ENCODE measurements at places on chromosomes 7 and 10.

GRCh38 chr10:110840923-110841428 lies 30.8 kb upstream of the PDCD4 start:
- no peak for DNase-seq

DNA sequence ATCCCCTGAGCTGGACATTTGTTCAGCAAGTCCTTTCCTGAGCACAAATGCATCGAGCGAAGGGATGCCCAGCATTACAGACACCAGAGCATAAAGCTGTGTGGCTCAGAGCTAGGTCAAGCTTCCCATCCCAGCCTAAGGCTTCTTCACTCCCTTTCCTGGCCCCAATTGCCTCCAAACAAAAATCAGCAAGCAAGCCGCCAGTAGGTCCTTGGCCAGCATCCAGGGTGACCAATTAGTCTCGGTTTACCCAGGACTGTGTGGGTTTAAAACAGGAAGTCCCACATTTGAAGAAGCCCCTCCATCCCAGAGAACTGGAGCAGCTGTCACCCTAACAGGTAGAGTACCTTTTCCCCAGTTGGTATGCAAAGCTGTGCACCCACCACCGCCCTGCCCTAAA lies 51.2 kb downstream of the PRKAG2 start:
- no peak for DNase-seq

DNA sequence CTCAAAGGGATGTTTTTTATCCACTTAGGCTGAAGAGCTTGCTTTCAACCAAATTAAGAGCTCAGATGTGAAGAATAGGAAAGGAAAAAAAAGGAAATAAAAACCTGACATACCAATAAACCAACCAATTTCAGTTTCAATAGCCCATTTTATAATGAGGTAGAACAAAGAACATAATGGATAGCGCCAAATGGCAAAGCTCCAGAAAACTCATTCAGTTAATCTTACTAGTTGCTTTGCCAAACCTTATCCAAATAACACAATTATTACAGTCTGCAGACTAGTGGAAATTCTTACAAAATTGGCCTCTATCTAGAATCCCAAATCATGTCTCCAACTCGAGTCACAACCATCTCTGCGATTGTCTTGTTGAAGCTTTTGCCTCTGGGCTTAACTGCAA lies 337.0 kb downstream of the CRPPA start:
- DNase-seq: no peak

- DNase-seq: no peak
Measured at GRCh38 chr10:22315455-22316285, 518 bp upstream of the COMMD3 start.

DNA sequence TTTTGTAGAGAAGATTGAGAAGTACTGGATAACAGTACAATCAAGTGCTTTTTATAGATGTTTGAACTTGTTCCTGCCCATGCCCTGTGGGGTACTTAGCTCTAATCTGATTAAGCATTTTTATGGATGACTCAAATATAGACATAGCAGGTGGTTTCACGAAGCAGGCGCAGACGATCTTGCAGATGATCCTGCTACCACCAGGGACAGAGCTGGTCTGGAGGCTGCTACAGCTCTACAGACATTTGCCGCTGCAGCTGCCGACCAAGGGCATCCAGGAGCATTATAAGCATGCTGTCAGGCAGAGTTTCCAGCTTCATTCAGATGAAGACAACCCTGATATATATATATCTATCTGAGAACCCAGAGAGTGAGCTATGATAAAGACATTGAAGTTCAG lies 650.4 kb downstream of the NXPH1 start:
- no peak for DNase-seq

DNA sequence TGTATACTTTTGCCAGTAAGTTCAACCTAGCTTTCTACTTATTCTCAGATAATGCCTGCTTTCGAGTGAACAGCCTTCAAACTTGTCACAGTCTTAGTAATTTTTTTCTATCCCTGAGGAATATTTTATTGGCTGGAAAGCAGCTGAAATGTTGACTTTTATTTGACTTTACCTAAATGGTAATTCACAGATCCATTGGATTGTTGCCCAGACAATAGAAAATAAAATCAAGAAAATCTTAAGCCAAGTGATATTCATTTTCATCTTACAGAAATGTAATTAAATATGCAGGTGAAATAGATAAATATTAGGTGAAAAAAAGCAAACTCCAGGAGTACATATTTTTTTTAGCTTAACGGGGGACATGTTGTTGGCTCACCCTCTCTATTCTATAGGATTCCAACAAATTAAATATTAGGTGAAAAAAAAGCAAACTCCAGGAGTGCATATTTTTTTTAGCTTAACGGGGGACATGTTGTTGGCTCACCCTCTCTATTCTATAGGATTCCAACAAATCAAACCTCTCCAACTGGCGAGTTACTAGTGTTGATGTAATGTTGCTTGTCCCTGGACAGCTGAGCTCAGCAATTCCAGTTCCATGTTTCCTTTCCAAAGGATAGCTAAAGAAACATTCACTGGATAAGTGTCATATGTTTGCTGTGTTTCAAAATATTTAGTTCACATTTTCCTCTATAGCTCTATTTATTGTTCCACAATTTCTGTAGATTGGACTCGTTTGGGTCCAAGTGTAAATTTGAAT lies 4.2 kb downstream of the TMEM26 start:
- no peak for DNase-seq

DNA sequence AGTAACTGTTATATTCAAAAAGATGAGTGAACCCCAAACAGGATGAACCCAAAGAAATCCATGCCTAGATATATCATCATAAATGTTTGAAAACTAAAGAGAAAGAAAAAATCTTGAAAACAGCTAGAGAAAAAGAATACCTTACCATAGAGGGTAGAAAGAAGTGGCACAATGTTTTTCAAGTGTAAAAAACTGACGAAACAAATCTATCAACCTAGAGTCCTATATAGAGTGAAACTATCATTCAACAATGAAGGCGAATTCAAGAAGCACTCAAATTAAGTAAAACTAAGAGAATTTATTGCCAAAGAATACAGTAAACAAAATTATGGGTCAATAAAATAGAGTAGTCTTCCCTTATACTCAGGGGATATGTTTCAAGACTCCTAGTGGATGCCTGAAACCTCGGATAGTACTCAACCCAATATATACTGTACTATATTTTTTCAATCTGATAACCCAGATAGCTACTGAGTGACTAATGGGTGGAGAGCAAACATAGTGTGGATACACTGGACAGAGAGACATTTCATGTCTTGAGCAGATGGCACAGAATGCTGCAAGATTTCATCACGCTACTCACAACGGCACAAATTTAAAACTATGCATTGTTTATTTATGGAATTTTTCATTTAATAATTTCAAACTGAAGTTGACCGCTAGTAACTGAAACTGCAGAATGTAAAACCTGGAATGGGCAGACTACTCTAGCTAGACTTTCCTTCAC lies 52.6 kb upstream of the TMEM106B start:
- DNase-seq: no peak

- no peak for DNase-seq
Measured at GRCh38 chr7:132380059-132380458, 196.2 kb downstream of the PLXNA4 start.

- no peak for DNase-seq
Measured at GRCh38 chr7:77444123-77444522, 28.0 kb upstream of the GSAP start.

- DNase-seq: no peak
Measured at GRCh38 chr7:131606346-131607290, 50.2 kb upstream of the PODXL start.

GRCh38 chr10:125565046-125565445 lies 117.9 kb downstream of the TEX36 start:
- no peak for DNase-seq

GRCh38 chr10:128054163-128054970 lies 71.9 kb downstream of the MKI67 start:
- DNase-seq: no peak

- DNase-seq: no peak
Measured at GRCh38 chr10:22630234-22631174, 83.9 kb downstream of the PIP4K2A start.

DNA sequence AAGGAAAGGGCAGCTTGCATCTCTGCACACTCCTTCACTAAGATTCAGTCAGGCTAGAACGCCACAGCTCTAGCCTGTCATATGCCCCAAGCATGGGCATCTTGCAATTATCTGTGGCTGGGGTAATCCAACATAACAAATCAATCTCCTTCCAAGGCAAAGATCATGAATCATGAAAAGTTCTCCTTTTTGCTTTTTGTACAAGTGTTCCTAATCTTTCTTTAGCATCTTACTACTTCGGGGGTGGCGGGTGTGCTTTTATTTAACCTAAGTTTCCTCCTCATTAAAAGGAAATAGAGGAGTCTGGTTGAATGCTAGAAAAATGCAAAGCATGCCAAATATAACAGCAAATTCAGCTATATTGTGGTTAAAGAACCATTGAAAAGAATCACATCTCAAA lies 43.5 kb upstream of the NKX2-3 start:
- DNase-seq: no peak

GRCh38 chr7:75756206-75756990 lies 15.6 kb downstream of the CCL26 start:
- no peak for DNase-seq

- no peak for DNase-seq
Measured at GRCh38 chr10:80487791-80488538, 33.9 kb downstream of the TSPAN14 start.

DNA sequence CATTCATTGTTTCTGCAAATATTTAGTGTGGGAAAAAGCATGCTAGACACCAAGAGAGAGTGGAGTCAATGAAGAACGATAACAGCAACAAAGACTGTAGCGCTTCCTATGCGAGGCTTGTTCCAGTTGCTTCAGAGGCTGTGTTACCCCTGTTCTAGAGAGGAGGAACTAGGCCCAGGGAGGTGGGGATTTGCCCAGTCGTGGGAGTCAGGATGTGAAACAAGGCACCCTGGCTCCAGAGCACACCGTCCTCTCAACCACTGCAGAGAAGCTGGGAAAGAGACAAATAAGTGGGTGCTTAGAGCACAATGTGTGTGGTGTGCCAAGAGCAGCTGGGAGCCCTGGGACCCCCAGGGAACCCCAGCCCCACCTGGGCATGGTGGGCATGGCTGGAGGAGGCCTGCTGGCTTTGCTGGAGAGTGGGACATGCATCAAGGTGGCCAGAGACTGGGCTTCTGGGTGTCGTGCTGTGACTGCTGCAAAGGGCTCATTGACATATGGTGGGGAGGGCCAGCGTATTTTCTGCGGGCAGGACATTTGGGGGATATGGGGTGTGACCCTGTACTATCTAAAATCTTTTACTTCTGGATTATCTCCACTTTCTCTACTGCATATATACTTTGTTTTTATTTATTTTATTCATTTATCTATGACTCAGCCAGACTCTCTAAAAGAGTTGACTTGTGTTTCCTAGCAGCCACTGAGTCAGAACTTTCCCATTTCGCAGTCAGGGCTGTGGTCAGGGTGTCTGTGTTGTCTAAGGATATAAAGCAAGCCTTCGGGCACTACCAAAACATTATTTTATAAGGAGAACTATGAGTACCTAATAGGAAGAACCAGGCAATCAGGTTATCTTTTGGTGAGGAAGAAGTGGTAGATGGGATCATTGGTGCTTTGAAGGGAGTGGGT lies 95.4 kb downstream of the TCF7L2 start:
- DNase-seq: no peak

GRCh38 chr10:14126697-14127440 lies 203.9 kb downstream of the FRMD4A start:
- DNase-seq: no peak

All from SK-N-MC (cell line).